Activated CD4-positive, CD25-positive, alpha-beta regulatory T cell treated with anti-CD3 and anti-CD28 coated beads, Interleukin-2, amount 50 U/mL, for 16 hours (primary cell): ENCODE measurements at places on chromosomes 6 and 20.
A peak's percentile ranks its signal among the peaks of the same experiment; 100 is the strongest.

- no peak for DNase-seq
Observed at GRCh38 chr20:49167811-49168507, 20.2 kb downstream of the STAU1 start.

DNA sequence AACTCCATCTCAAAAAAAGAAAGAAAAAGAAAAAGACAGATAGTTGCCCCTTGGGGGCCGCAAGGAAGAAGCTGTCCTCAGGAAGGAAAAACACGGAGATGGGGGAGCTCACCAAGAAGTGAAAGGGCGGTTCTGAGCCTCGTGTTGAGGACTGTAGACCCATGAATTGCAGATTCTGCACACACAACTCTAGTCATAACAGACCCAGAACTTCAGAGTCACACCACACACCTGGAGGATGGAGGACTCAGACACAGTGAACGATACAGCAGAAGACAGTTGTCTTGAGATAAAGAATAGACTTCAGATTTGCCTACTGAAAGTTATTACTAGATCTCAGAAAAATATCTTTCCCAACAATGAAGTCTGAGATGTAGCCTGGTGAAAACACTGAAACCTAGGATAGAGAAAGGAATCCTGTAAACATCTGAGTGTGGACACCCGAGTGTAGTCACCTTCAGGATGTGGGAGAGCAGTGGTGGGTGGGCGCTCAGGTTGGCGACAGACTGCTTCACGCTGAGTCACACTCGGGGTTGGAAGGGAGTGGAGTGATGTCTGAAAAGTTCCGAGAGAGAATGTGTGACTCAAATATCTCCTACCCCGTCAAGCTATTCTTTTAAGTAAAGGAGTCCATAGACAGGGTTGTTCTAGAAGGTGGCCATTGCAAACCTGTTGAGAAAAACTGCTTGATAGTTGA, 88.1 kb downstream of the MAP3K4 start:
- DNase-seq, result no peak

- no peak for DNase-seq
Observed at GRCh38 chr6:44920952-44921491, 407.1 kb upstream of the RUNX2 start.

DNA sequence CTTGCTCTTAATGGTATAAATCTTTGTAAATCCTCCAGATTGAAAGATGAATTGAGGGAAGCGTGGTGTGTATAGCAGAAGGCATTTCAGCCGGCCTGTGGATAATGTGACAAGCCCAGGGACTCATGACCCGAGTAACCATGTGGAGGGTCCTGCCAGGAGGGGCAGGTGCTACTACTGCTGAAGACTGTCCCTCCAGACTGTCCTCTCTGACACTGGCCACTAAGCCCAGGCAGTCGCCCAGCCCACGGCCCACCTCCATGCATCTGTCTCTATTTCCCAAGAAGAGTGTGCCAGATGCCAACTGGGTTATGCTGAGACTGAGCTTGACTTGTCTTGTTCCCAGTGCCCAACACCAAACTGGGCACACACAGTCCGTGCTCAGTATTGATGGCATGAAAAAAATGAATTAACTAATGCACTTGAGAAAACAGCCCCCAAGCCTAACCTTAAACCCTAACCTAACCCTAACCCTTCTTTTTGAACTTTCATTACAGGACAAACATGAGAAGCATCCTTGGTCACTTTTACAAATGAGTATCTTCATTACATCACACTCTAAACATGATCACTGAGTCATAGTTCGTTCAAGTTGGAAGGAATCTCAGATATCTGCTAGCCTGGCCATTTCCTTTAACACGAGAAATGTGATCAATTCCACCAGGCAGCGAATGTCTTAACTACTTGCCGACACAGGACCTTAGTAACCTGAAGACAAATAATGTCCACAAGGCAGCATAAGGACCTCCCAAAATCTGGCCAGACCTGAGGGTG, 182.2 kb upstream of the RREB1 start:
- no peak for DNase-seq

DNA sequence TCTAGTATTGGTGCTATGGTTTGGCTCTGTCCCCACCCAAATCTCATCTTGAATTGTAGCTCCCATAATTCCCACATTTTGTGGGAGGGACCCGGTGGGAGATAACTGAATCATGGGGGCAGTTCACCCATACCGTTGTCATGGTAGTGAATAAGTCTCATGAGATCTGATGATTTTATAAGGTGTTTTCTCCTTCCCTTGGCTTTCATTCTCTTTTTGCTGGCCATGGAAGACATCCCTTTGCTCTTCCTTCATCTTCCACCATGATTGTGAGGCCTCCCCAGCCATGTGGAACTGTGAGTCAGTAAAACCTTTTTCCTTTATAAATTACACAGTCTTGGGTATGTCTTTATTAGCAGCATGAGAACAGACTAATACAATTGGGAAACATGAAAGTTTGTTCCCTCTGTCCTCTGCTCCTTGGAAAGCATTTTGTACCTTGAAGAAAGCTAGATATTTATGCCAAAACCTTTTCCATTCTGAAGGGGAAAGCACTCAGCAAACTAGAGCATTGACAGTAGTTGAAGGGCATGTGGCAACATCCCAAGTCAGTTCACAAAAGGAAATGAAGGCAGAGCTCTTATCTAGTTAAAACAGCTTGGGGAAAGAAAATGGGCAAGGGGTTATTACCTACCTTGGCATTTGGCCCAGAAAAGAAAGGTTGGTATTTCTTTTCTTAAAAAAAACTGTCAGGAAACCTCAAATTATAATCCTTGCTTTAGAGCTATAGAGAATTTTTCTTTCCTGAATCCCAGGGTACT, 10.7 kb upstream of the TNFAIP3 start:
- DNase-seq, result no peak

DNA sequence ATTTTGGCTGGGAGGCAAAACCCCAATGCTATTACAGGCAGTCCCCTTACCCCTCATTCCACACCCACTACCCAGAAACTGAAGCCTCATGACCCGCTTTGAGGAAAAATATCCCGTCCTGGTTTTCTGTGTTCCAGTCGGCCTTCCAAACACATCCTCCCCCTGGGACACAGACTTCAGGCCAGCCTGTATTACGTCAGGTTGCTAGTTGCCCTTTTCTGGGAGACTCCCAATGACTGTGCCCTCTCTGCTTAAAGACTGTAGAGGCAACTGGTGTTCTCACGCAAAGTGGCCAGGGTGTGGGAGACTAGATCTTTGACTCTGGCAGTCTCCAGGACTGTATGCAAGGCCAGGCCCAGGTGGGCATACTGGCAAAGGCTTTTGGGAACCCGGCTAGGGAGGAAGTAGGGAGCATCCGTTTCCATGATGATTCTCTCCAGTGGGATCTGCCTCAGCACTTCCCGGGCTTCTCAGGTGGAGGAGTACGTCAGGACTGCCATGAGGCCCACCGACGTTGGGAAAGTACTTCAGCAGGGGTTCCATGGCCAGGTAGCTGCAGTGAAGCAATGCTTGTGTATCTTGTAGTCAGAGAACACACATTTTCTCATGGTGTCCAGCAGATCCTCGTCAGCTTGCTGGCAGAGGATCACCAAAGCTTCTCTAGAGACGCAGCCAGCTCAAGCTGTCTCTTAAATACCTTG, 34.9 kb downstream of the DYNLT1 start:
- DNase-seq, result no peak

GRCh38 chr20:50278684-50279531, 88.3 kb downstream of the CEBPB start:
- no peak for DNase-seq

GRCh38 chr6:16562498-16562897, 198.8 kb downstream of the ATXN1 start:
- no peak for DNase-seq

- DNase-seq, result no peak
Observed at GRCh38 chr20:59120919-59121318, 42.7 kb upstream of the ZNF831 start.

GRCh38 chr20:2984028-2984501, 59.4 kb upstream of the GNRH2 start:
- DNase-seq, result no peak

DNA sequence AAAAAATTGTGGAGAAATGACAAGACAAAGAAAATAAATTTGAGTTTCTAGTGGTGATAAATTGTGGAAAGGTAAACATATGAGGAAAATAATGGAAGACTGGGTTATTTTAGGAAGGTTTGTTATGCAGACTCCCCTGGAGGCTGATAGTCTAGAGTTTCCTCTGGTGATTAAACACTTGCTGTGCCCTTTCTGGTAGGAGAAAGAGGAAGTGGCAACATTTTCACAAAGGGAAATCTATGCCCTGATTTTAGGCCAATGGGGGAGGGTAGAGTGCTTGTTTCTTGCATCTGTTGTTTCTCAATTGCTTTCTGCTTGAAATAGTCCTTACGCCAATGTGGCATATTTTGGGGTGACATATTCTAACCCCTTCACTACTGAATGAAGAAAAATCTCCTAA, 129.1 kb upstream of the DOK5 start:
- no peak for DNase-seq

DNA sequence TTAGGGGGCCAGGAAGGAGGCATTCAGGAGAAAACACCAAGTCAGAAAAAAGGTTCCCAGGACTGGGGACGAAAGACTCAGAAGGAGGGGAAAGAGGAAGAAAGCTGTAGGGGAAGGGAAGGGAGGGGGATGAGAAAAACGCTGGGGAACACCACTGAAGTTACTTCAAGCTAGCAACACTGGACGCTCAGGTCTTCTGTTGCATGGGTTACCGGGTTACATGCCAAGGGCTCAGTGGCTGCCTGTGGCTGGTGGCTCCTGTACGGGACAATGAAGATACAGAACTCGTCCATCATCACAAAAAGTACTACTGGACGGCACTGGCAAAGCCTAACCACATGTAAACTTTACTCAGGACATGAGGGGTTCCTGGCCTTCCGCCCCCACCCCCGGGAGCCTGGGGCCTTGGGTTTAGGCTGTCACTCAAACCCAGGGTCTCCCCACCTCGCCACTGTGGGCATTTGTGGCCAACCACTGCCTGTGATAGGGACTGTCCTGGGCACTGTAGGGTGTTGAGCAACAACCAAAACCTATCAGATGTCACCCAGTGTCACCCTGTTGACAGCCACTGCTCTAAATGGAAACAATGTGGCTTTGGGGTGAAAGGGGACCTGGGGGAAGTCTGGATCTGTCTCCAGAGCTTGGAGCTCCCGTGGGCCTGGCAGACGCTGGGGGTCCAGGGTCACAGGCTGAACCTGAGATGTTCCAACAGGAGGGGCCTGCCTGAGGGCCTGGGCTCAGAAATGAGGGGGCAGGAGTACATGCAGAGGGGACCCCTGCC, 40.3 kb upstream of the CD93 start:
- DNase-seq, result no peak

DNA sequence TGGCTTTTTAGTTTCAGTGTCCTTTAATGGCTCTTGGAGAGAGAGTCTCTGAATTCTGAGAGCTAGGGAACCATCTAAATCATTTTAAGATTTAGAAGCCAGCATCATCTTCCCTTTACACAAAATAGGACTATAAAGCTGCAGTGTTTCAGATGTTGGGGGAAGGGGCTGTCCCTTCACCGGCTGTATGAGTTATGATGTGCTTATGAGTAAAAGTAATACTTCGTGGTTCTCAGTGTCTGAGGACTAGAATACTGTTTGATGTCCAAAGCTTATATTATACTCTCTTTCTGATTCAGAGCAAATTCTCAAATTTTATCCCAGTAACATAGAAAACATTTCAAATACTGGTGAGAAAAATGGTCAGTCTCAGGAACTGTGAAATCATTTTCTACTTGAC, 63.5 kb upstream of the FAM8A1 start:
- DNase-seq, result no peak

DNA sequence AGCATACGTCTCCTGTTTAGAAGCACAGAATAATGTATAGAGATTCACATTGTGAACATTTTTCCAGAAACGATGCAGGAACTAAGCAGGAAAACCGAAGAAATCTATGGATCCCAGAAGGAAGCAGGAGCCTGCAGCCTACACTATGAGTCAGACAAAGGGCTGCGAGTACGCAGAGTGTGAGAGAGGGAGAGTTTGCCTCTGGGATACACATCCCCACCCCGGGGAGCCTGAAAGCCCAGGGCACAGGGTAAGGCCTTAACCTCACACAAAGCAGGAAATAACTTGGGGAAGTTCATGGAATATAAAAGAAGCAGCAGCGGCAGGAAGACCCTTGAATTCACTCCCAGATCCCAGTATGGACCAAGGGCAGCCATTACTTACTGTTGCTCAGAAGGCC, 842.1 kb upstream of the MANEA start:
- DNase-seq, result no peak

DNA sequence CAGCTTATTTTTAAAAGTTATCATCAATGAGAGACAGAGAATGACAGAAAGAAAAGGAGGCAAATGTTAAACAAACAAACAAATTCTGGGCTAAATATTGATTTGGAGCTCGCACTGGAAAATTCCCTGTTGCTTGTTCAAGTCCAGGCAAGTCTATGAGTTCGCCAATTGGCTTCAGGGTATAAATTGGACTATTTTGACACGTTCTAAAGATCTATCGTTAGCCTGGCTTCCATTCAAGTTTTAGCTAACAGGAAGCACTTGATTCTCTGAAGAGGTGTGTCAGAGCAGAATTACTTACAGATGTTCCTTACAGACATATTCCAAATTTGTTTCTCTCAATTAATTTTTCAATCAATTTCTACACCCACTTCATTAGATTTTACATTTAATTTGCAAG, 15.8 kb upstream of the RFPL4B start:
- no peak for DNase-seq

DNA sequence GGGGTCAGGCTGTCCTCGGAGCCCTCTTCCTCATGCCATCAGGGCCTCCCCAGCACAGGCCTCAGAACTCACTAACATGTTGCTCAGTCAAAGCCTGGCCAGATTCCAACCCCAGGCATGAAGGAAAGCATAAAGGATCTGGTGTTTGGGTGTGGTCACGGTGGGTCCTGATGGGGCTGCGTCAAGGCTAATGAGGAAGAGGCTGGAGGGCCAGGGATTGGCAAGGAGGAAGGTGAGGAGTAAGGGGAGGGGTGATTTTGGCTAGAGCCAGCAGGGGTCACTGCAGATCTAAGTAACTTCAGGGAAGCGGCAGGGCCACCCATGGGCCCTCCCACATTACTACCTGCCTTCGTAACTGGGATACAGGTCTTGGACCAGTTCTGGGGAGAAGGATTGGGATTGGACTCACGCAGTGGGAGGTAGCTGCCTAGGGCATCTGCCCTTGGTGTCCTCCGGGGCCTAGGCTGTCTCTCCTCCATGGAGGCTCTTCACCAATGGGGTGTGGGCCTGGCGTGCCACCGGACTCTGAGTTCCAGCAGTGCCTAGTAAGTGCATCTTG, 36.2 kb upstream of the MRPS18A start:
- DNase-seq, result peak; percentile 26

DNA sequence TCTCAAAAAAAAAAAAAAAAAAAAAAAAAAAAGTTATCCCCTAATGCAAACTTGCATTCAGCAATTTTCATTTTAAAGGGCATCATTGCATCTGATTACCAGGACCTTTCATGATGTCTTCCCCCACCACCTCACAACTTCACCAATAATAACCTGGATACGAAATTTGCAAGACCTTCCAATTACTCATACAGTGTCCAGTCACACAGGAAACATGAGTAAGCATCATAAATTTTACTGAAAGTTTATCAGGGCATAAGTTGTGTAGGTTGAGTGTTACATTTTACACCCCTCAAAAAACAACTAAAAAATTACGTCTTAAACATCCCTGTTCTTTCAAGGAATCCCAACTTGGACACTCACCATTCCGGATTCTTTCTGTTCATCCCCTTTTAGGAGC, 79.1 kb upstream of the ANKEF1 start:
- no peak for DNase-seq

- DNase-seq, result no peak
Observed at GRCh38 chr20:58647162-58647795, 3.8 kb upstream of the STX16 start.
